ENCODE measurements at places on chromosomes 2 and 18. TPM values are rescaled to one million over a fixed set of nuclear protein-coding genes. Genes with fewer than 3 reads are reported as not detected.

- peak; percentile 47 for DNase-seq
These were observed 1.3 kb downstream of the CIAO1 start for GRCh38 chr2:96267159-96267971.

The EPHA4 gene
- 1.1 TPM for total RNA-seq

DNA sequence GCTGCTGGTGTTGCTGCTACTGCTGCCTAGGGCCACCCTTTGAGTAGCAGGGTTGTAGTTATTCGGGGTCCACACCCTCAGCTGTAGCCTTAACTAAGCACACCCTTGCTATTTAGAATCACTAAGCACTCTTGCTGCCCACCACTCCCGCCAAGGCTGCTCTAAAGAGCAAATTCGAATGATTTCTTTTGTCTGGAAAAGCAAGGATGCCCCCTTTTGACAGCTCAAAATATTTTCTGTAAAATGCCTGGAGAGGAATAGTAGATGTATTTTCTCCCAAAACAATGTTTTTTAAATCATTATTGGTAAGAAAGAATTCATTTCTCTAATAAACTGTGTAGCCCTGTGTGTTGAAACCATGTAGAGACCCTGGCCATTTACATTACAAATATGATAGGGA, 80.8 kb upstream of the PAPOLG start:
- DNase-seq: no peak

- no peak for DNase-seq
These were observed 248.3 kb downstream of the KCNE4 start for GRCh38 chr2:223300326-223300725.

The FOXI3 gene
- not detected for total RNA-seq

- DNase-seq: no peak
These were observed 106.1 kb upstream of the PPP1CB start for GRCh38 chr2:28645553-28645952.

GRCh38 chr2:207746131-207746530, 23.6 kb downstream of the FZD5 start:
- DNase-seq: peak; percentile 49

The AKAIN1 gene
- not detected for total RNA-seq

GRCh38 chr2:203500297-203500696, 34.8 kb downstream of the RAPH1 start:
- DNase-seq: no peak
